Activated gamma-delta T cell treated with anti-CD3 and anti-CD28 coated beads, Interleukin-2, amount 50 U/mL, for 16 hours (primary cell): ENCODE measurements at places on chromosomes 12 and 14.

- DNase-seq, result no peak
Measured at GRCh38 chr12:100445081-100445481, 28.6 kb upstream of the NR1H4 start.

- peak; percentile 31 for DNase-seq
Measured at GRCh38 chr12:76032043-76032981, 736 bp upstream of the PHLDA1 start.

- no peak for DNase-seq
Measured at GRCh38 chr12:58408516-58408915, 467.1 kb downstream of the ATP23 start.

DNA sequence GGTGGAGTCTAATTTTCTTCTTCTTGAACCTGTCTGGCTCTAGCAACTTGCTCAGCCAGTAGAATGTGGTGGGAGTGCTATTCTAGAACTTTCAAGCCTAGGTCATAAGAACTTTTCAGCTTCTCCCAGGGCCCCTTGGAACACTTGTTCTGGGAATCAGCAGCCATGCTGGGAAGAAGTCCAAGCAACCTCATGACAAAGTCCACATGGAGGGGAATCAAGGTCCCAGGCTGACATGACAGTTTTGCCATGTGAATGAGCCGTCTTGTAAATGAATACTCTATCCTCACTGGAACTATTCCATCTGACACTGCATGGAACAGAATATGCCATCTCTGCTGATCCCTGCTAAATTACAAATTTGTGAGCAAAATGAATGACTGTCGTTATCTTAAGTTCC lies 214.2 kb upstream of the TBX3 start:
- no peak for DNase-seq

GRCh38 chr12:116144384-116144783 lies 133.1 kb downstream of the MED13L start:
- no peak for DNase-seq
